Activated CD8-positive, alpha-beta T cell treated with anti-CD3 and anti-CD28 coated beads, Interleukin-2, amount 10 ng/mL, durations not matched to agents 7 days and 5 days (primary cell): ENCODE measurements at places on chromosomes 12 and 14. TPM values are rescaled to one million over a fixed set of nuclear protein-coding genes. Genes with fewer than 3 reads are reported as not detected.
A peak's percentile ranks its signal among the peaks of the same experiment; 100 is the strongest.

DNA sequence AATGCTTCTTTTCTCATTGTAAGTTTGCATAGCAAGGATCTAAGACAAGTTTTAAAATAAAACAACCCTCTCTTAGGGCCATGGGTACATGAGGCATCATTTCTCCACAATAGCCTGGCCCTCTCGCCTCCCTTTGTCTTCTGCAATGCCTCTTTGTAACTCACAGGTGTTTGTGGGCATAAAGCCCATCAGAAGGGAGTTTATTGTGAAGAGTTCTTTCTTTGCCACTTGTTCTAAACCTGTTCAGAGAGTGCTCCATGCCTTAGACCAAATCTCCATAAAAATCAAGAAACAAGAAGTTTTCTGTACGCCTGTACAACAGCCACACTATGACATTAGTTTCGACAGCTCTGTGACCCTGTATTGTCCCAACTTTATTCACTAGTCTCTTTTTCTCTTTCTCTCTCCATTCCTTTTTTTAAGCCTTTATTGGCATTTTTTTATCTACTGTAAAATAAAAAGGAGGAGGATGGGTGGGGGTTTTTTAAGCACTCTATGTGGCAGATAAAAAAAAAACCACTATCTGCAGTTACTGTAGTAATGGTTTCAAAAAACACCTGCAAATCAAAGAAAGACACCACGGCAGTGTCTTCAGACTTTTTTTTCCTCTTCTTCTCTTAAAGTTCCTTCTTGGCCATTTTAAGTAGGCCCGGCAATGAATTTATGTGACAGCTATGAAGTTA lies 1.6 kb downstream of the C12orf42 start:
- peaks cover 15% of the 10 kb centered on the region for H3K4me1 ChIP-seq
- peaks cover 27% of the 10 kb centered on the region for H3K27me3 ChIP-seq
- H3K36me3 ChIP-seq: no peaks in the 10 kb centered on the region
- no peak for DNase-seq
- peak overlapping the region; percentile 72 for H3K4me3 ChIP-seq

Gene RIN3
- total RNA-seq: 89.0 TPM

Gene SIX1
- not detected for total RNA-seq

DNA sequence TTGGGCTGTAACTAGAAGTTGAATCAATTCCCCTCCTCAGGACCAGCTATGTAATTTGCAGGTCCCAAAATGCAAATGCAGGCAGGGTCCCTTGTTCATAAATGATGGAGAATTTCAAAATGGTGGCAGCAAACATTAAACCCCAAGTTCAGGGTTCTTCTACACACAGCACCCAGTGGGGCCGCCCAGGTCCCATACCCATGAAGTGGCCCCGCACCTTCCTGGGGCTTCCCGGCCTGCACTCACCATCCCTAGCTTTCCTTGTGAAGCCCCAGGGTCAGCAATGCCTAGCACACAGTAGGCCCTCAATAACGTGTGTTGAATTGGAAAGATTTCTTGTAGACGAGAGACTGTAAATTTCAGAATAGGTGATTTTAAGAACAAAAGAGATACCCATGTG lies 76.0 kb downstream of the NTF3 start:
- no peaks in the 10 kb centered on the region for H3K4me1 ChIP-seq
- no peak for DNase-seq
- H3K27ac ChIP-seq: no peak overlapping the region
- H3K4me3 ChIP-seq: no peak overlapping the region
- peaks cover 6% of the 10 kb centered on the region for H3K27me3 ChIP-seq
- no peaks in the 10 kb centered on the region for H3K36me3 ChIP-seq
